ENCODE measurements at places on chromosomes 16 and 17. TPM values are rescaled to one million over a fixed set of nuclear protein-coding genes. Genes with fewer than 3 reads are reported as not detected.

DNA sequence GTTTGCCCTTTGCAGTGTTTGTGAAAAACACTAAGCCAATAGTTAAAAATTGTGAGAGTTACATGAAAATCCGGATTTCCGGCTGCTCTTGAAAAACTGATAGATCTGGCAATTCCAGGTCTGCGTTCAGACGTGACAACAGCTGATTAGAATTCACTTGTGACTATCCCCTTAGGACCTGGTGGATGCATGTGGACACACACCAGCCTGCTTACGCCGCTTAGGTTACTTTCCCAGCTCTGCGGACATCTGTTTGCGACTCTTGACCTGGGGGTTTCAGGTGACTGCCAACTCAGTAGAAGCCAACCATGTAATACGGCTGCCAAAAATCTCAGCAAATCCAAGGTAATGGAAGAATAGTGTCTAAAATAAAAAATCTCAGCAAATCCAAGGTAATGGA, 24.3 kb downstream of the VPS53 start:
- H3K27me3 ChIP-seq: no peaks in the 10 kb centered on the region
- H3K4me3 ChIP-seq: no peak overlapping the region
- H3K36me3 ChIP-seq: peaks cover 21% of the 10 kb centered on the region
- H3K4me1 ChIP-seq: peaks cover 22% of the 10 kb centered on the region

DNA sequence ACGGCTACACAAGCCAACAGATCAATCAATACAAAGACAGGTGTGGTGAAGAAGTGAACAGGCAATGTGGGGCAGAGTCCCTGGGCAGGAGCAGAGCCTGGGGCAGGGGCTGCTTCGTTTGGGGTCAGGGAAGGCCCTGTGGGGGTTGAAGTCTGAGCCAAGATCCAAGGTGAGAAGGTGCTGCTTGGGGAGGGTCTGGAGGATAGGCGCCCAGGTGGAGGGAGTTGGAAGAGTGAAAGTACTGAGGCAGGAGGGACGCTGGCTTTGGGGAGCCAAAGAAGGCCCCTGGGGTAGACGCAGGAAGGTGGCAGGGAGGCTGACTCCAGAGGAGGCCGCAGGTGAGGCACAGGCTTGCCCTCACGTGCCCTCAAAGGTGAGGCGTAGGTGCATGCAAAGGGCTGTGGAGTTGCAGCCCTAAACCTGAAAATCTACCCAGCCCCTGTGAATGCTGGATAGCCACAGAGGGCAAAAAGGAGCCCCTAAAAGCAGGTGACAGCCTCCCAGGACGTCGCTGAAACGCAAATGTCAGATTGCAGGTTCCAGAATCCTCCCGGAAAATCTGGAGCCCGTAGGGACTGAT, 33.3 kb downstream of the WFDC1 start:
- DNase-seq: no peak
- H3K27me3 ChIP-seq: peaks cover 4% of the 10 kb centered on the region
- no peak overlapping the region for H3K27ac ChIP-seq
- peaks cover 8% of the 10 kb centered on the region for H3K4me1 ChIP-seq

GRCh38 chr16:80663078-80663477, 122.3 kb downstream of the DYNLRB2 start:
- no peaks in the 10 kb centered on the region for H3K4me1 ChIP-seq
- H3K4me3 ChIP-seq: no peak overlapping the region
- H3K27ac ChIP-seq: no peak overlapping the region

- H3K27me3 ChIP-seq: no peaks in the 10 kb centered on the region
- no peaks in the 10 kb centered on the region for H3K4me1 ChIP-seq
- H3K4me3 ChIP-seq: no peak overlapping the region
- no peak for DNase-seq
- no peaks in the 10 kb centered on the region for H3K36me3 ChIP-seq
These were observed 364.8 kb downstream of the CA10 start for GRCh38 chr17:51793686-51794085.

DNA sequence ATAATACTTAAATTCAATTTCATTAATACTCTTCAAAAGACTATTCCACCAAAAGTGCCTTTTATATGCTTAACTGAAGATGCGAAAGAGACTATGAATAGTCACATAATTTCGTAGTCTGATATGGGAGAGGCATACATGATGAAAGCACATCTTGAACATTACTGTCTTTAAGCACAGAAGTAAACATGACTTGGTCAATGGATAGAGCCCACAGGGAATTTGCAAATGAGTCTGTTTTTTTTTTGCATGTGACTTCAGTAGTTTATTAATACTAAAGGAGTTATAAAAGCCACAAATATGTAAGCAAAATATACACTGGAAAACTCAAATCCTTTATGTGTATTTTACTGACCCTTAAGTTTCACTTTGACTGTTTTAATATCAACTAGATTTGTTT, 15.9 kb downstream of the ADPRM start:
- no peak overlapping the region for H3K27ac ChIP-seq
- H3K36me3 ChIP-seq: peaks cover 17% of the 10 kb centered on the region
- no peaks in the 10 kb centered on the region for H3K4me1 ChIP-seq
- no peak for DNase-seq
- no peaks in the 10 kb centered on the region for H3K27me3 ChIP-seq
- H3K4me3 ChIP-seq: no peak overlapping the region

GCSH gene
- total RNA-seq: 50.8 TPM

DNA sequence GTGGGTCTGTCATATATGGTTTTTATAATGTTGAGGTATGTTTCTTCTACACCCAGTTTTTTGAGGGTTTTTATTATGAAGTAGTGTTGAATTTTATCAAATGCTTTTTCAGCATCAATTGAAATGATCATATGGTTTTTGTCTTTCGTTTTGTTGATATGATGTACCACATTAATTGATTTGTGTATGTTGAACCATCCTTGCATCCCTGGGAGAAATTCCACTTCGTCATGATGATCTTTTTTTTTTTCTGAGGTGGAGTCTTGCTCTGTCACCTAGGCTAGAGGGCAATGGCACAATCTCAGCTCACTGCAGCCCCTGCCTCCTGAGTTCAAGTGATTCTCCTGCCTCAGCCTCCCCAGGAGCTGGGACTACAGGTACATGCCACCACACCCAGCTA, 14.0 kb upstream of the TMEM219 start:
- no peak for DNase-seq
- H3K27me3 ChIP-seq: no peaks in the 10 kb centered on the region
- no peak overlapping the region for H3K4me3 ChIP-seq
- peaks cover 15% of the 10 kb centered on the region for H3K4me1 ChIP-seq
- no peak overlapping the region for H3K27ac ChIP-seq

DNA sequence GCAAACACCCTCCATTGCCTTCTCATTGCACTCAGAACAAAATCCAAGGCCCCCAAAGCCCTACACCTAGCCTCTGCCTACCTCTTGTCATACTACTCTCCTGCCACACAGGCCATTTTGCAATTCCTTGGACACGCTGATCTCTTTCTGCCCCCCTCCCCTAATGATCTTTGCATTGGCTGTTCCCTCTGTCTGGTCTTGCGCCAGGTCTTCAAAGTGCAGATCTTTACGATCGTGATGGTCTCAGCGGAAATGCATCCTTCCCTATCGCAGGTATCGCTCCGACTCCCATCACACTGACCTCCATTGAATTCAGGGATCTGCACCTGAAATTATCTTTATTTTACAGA, 777 bp upstream of the MOSMO start:
- DNase-seq: no peak
- peaks cover 4% of the 10 kb centered on the region for H3K36me3 ChIP-seq

- peaks cover 53% of the 10 kb centered on the region for H3K27me3 ChIP-seq
- no peak overlapping the region for H3K4me3 ChIP-seq
- peaks cover 33% of the 10 kb centered on the region for H3K4me1 ChIP-seq
These were observed 336.7 kb downstream of the FOXL1 start for GRCh38 chr16:86914876-86915717.

SDR42E1 gene
- not detected for total RNA-seq

CLDN9 gene
- 3.4 TPM for total RNA-seq

DNA sequence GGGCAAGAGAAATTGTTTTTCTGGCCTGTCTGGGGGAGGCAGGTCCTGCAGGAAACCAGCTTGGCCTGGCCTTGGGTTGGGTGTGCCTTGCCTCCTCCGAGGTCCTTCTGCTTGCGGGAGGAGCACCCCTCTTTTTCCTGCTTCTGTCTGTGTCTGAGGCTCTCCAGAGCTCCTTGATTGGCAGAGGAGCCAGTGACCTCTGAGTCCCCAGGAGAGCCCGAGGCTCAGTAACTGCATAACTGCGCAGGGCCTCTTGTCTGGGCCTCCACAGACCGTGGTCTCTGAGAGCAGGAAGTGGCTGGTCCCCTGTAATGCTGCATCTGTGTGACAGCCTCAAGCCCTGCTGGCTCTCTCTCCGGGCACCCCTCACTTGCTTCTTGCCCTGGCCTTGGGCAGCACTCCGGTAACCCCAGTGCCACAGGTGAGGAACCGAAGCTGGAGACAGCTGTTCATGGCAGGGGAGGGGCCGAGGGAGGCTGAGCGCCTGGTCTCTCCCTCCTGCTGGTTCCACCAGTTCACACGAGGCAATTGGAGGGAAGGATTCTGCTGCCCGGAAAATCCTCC, 1.6 kb downstream of the CAPN15 start:
- no peaks in the 10 kb centered on the region for H3K27me3 ChIP-seq
- peak overlapping the region; percentile 90 for H3K27ac ChIP-seq
- H3K4me1 ChIP-seq: peaks cover 4% of the 10 kb centered on the region
- no peak for DNase-seq
- H3K4me3 ChIP-seq: peak overlapping the region; percentile 90
- H3K36me3 ChIP-seq: no peaks in the 10 kb centered on the region

DNA sequence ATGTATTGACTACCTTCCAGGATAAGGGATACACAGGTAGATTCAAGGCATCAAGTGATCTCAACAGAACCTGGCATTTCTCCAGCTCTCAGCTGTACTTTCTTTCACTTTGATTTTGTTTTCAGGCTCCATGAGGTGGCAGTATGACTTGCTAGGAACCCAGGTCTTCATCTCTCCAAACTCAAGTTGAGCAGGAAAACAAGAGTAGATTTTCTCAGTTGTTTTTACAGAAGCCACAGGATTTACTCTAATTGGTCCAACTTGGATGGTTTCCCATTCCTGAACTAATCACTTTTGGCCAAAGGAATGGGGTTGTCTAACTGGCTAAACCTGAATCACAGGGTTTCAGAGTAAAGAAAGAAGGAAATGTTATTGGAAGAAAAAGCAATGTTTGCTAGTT, 146.6 kb downstream of the TRIM37 start:
- no peaks in the 10 kb centered on the region for H3K27me3 ChIP-seq
- H3K4me1 ChIP-seq: peaks cover 12% of the 10 kb centered on the region
- peak overlapping the region; percentile 75 for H3K27ac ChIP-seq
- peak overlapping the region; percentile 44 for H3K4me3 ChIP-seq
- H3K36me3 ChIP-seq: no peaks in the 10 kb centered on the region
- no peak for DNase-seq

DNA sequence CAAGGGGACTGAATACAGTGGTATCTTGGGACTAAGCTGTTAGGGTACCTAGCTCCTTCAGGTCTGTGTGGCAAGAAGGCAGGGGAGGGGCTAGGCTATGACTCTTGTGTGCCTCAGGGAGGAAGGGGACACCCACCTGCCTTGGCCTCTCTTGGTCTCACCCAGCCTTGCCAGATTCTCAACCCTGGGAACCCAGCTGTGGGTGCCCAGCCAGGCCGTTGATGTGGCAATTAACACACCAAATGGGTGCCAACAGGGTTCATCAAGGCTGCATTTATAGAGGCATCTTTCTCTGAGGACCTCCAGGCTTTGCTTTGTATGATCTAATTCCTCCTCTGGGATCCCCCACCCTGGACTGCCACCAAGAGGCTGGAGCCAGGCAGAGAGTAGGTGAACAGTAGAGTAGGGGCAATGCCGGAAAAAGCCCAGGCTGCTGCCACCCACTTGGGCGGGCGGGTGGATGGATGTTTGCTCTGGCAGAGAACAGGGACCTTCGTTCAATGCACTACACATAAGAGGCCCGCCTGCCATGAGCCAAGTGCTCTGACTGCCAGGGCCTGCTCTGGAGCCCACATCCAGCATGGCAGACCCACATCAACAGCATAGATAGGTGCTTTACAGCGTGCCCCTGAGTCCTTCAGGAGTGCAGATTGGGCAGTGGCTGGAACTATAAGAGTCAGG, 3.2 kb upstream of the ASB16 start:
- peaks cover 15% of the 10 kb centered on the region for H3K4me1 ChIP-seq
- no peaks in the 10 kb centered on the region for H3K27me3 ChIP-seq
- no peak overlapping the region for H3K4me3 ChIP-seq
- no peak overlapping the region for H3K27ac ChIP-seq
- no peaks in the 10 kb centered on the region for H3K36me3 ChIP-seq
- no peak for DNase-seq

- no peaks in the 10 kb centered on the region for H3K36me3 ChIP-seq
- H3K27ac ChIP-seq: no peak overlapping the region
- no peak overlapping the region for H3K4me3 ChIP-seq
- no peak for DNase-seq
- peaks cover 9% of the 10 kb centered on the region for H3K27me3 ChIP-seq
These were observed 480.6 kb downstream of the TMEM114 start for GRCh38 chr16:8109510-8110369.

FUS gene
- total RNA-seq: 654 TPM

GRCh38 chr16:87970186-87970585, 19.0 kb downstream of the BANP start:
- peaks cover 26% of the 10 kb centered on the region for H3K36me3 ChIP-seq
- H3K4me3 ChIP-seq: no peak overlapping the region
- peaks cover 22% of the 10 kb centered on the region for H3K4me1 ChIP-seq
- DNase-seq: no peak
- no peaks in the 10 kb centered on the region for H3K27me3 ChIP-seq

DNA sequence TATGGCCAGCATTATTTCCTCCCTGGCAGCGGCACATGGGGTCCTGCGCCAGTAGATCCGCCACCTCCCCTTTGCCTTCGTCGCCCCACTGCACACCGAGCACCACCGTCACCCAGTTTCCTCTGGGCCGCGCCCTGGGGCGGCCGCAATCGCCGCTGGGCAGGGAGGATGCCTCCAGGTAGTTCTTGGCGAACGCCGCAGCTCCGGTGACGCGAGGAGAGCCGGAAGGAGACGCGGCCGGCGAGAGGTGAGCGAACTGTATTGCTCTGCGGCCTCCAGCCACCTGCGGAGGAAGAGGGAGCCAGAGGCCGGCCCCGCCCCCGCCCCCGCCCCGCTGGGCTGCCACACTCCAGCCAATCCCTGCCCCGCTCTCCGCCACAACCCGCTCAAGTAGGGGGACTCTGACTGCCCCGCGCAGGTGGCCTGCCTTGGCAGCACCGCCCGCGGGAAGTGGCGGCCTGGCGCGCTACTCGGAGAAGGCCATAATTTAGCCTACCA, 11.8 kb upstream of the SLFN13 start:
- no peak for DNase-seq
- H3K27ac ChIP-seq: no peak overlapping the region
- no peaks in the 10 kb centered on the region for H3K36me3 ChIP-seq
- H3K4me3 ChIP-seq: peak overlapping the region; percentile 78

- no peaks in the 10 kb centered on the region for H3K36me3 ChIP-seq
- H3K27ac ChIP-seq: no peak overlapping the region
- DNase-seq: no peak
- no peak overlapping the region for H3K4me3 ChIP-seq
These were observed 33.1 kb upstream of the MEIOC start for GRCh38 chr17:44623070-44623725.

DNA sequence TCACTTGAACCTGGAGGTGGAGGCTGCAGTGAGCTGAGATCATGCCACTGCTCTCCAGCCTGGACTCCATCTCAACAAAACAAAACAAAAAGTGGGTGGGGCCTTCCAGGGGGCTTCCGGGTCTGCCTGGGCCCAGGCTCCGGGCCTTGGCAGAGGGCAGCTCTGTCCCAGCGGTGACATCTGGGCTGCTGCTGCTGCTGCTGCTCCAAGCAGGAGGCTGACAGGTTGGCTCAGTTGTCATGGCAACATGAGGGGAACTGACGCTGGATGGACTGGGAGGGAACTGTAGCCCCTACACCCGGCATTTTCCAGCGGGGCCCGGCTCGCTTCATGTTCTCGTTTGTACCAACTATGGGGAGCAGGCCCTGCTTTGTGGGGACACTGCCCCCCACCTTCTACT, 4.0 kb downstream of the BAIAP3 start:
- DNase-seq: no peak
- H3K36me3 ChIP-seq: no peaks in the 10 kb centered on the region
- no peak overlapping the region for H3K4me3 ChIP-seq
- no peak overlapping the region for H3K27ac ChIP-seq
- no peaks in the 10 kb centered on the region for H3K4me1 ChIP-seq

Measured in type B pancreatic cell (in vitro differentiated cells).